H4 (cell line): ENCODE measurements at places on chromosomes 2 and 18. TPM values are rescaled to one million over a fixed set of nuclear protein-coding genes. Genes with fewer than 3 reads are reported as not detected.

DNA sequence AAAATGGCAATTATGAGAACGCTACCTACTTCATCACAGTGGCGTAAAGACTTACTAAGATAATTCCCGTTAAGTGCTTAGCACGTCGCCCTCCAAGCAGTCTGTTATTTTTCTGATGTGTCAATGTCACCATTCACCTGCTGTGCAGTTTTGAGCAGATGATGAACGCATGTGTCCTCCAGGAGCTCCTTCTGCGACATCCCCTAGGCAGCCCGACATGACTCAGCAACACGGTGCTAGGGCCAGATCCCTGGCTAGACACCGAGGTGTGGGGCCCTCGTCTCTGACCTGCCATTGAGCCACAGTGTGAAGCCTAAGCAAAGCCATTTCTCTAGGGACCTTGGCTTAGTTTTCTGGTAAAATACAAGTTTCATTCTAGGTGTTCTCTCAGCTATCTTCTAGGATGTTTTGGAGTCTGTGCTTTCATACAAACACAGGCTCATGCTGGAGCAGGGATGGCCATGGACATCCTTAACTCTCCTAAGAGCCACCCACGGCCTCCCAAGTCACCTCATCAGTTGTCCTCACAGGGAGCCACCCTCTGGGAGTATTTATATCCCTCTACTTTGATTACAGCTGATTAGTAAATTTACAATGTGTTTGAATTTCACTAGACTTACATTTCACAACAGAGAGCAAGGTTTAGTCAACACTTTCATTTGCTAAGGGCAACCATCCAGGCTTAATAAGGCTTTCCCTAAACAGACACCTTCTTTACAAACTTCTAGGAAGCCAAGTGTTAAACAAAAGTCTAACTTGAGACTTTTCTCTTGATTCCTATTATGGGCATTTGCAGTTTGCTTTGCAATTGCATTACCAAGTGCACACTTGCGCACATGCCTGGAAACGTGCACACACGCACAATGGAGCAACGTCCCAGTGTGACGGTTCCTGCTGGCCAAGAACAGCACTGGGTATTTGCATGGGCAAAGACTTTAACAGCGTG, 376.8 kb upstream of the ID2 start:
- DNase-seq = no peak

- DNase-seq = no peak
Measured at GRCh38 chr2:207974216-207974605, 51.1 kb downstream of the PLEKHM3 start.

DNA sequence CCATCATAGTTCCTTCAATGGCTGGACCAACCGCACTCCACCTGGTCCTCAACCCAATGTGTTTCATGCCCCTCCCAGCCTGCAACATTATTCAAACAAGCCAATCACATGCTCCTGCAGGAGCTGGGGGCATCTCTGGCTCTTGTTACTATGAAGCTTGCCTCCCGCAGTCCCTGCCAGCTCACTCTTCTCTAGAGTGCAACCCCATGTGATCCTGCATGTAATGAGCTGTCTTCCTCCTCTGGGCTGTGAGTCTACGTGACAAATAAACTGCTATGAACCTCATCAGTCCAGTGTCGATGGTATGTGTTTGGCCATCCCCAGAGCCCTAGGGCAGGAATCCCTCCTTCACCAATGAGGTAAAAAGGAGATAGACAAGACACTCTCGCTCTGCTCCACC, 15.8 kb upstream of the BOD1L2 start:
- no peak for DNase-seq

DNA sequence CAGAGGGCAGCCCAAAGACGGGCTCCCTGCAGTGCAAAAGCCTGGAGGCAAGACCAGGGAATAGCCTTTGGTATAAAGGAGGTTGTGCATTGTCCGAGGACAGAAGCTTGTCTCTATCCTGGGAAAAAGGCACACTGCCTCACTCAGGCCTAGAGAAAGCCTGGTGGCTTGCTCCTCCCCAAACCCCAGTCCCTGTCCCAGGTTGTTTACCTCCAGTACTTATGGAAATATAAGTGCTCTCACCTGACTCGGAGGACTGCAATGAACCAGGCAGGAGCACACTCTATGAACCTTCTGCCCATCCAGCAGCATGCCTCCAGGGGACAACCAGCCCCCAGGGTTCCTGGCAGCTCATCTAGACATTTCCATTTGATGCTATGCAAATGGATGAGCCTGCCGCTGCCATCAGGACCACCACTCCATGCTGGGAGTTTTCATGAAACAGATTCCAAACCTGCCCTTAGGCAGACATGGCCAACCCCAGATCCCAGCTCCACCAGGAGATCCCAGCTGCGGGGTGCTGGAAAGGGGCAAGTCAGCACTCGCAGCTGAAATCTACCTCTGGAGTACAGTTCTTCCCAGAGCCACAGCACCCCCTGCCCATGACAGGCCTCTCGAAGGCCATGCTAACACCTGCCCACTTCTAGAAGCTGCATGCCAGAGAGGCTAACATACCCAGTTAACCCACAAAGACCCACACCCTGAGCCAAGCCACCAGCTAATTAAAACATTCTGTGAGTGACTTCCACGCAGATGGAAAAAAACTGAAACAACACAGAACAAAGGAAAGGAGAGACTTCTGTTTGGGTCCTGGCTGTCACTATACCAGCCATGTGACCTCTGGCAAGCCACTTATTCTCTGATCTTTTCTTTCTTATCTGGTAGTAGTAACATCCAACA, 101.7 kb downstream of the TTC32 start:
- DNase-seq = peak; percentile 19

DNA sequence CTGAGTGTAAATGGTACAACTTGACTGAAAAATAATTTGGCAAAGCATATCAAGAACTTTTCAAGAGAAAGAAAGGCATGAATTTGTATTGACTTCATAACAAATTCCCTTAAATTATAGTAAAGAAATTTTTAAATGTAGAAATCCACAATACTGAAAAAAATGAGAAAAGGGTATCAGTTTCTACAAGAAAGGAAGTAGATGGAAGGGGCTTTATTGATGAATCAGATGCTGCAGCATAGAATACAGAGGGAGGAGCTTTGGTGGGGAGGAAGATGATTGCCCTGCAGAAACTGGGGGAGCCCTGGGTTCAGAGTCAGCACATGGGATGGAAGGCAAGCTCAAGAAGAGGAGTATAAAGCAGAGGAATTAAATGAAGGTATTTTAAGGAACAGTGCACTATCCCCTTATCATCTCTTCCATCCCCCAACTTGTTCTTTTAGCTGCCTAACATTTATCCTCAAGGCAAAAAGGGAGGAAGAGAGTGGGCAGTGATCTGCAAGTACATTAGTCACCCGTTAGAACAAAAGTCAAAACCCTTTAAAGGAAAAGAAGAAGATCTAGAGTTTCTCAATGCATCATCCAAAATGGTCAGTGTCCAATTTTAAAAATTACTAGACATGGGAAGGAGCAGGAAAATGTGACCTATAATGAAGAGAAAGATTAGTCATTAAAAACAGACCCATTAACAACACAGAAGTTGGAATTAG, 77.7 kb downstream of the KCTD18 start:
- DNase-seq = no peak

DNA sequence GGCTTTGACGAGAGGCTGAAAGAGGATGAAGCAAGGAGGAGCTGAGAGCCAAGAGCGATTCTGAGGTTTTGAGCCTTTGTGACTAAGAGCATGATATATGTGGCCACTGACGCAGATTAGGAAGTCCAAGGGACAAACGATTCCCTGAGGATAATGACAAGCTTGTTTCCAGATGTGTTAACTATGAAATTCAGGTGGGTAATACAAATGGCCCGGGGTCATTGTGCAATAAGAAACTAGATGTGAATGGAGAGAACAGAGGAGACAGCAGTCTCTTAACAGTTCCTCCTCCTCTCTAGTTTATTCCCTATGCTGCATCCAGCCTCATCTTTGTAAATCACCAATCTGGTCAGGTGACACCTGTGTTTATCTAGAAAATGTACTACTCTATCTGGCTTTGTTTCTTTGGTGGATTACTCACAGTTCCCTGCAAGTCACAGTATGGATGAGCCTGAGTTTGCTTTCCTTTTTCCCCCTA, 84.2 kb downstream of the SOCS6 start:
- peak; percentile 92 for DNase-seq

GRCh38 chr2:150716186-150716585, 228.7 kb upstream of the RND3 start:
- DNase-seq = no peak

GRCh38 chr2:16151281-16151570, 210.9 kb downstream of the MYCN start:
- DNase-seq = no peak

DNA sequence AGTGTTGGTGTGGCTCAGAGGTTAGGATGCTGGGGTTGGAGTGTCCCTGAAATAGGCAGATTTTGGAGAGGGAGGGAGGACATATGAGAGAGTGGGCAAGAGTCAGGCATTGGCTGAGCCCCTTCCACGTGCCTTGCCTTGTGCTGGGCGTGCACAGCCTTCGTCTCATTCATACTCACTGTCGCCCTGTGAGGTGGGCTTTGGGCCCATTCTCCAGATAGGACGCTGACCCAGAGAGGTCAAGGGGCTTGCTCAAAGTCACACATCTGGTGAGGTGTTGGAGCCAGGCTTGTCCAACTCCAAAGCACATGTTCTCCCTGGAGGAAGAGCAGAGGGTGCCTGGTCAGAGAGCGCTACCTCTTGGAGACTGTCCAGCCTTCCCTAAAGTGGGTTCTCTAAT, 166.8 kb downstream of the DYSF start:
- no peak for DNase-seq

DNA sequence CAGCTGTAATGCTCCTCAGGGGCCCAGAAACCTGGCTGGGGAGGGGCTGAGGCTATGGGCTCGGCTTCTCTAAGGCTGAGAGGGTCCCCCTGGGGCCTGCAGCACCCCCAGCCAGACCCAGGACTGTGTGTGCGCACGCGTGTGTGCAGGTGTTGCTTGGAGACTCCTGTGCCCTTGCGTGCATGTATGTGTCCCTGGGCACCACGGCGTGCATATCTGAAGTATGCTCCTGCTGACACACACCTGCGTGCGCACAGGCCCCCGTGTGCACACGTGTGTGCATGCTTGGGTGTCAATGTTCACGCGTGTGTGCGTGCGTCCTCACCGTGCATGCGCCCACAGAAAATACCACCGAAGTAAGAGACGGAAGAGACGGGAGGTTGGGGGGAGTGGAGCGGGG, 14.9 kb upstream of the ECEL1 start:
- DNase-seq = no peak

- no peak for DNase-seq
Measured at GRCh38 chr2:70936165-70936978, 672 bp downstream of the ATP6V1B1 start.

The ST3GAL5 gene
- total RNA-seq = 17.7 TPM in 2 replicates

The FEV gene
- total RNA-seq = not detected in 2 replicates

The CXCR1 gene
- total RNA-seq = not detected in 2 replicates

The TEKT4 gene
- not detected in 2 replicates for total RNA-seq

The TSPYL6 gene
- total RNA-seq = not detected in 2 replicates
